ENCODE measurements at places on chromosomes 1 and 21. TPM values are rescaled to one million over a fixed set of nuclear protein-coding genes. Genes with fewer than 3 reads are reported as not detected.

GRCh38 chr1:83970114-83970513 lies 28.8 kb downstream of the TTLL7 start:
- H3K4me3 ChIP-seq, result no peak overlapping the region
- H3K27ac ChIP-seq, result no peak overlapping the region
- H3K36me3 ChIP-seq, result no peaks in the 10 kb centered on the region
- H3K4me1 ChIP-seq, result no peaks in the 10 kb centered on the region

Gene SZRD1
- 177 TPM for total RNA-seq

Gene ASCL5
- 0.29 TPM for total RNA-seq

- H3K27me3 ChIP-seq, result no peaks in the 10 kb centered on the region
- no peaks in the 10 kb centered on the region for H3K36me3 ChIP-seq
- H3K4me3 ChIP-seq, result no peak overlapping the region
- DNase-seq, result no peak
Observed at GRCh38 chr21:44282370-44282769, 3.3 kb upstream of the AIRE start.

- H3K27me3 ChIP-seq, result peaks cover 10% of the 10 kb centered on the region
- H3K4me3 ChIP-seq, result no peak overlapping the region
- no peak for DNase-seq
- H3K4me1 ChIP-seq, result peaks cover 28% of the 10 kb centered on the region
Observed at GRCh38 chr1:67752306-67752705, 67.3 kb downstream of the GADD45A start.

Gene EFNA1
- total RNA-seq, result 0.59 TPM

DNA sequence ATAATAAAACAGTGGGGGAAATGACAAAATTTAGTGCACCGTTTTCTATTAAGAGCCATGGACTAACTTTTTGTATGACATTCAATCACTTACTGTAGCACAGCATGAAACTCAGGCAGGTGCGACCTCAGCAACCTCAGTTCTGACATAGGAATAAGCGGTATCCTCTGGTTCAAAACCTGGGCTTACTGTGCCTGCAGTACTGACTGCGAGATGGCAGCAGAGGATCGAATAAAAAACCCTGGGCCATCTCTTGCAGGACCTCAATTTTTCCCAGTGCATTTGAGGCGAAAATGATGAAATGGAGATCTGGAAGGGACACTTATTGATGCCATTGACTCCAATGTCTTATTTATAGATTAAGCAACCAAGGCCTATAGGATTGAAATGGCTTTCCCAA lies 214.7 kb downstream of the ADGRL2 start:
- no peak for DNase-seq
- H3K4me3 ChIP-seq, result no peak overlapping the region
- no peaks in the 10 kb centered on the region for H3K27me3 ChIP-seq
- H3K27ac ChIP-seq, result no peak overlapping the region
- H3K4me1 ChIP-seq, result no peaks in the 10 kb centered on the region

Gene TRIM67
- total RNA-seq, result not detected

GRCh38 chr1:151346769-151347522 lies at the start of gene RFX5:
Gene RFX5 (minus strand): TSS chr1:151347252. CDS start chr1:151346320, 932 bp downstream.
- H3K27me3 ChIP-seq, result no peaks in the 10 kb centered on the region
- peak within 1 kb of the TSS; percentile 96 for H3K4me3 ChIP-seq
- H3K4me1 ChIP-seq, result peaks cover 30% of the 10 kb centered on the region
- peaks cover 27% of the 10 kb centered on the region for H3K36me3 ChIP-seq
- H3K27ac ChIP-seq, result peak within 1 kb of the TSS; percentile 94

DNA sequence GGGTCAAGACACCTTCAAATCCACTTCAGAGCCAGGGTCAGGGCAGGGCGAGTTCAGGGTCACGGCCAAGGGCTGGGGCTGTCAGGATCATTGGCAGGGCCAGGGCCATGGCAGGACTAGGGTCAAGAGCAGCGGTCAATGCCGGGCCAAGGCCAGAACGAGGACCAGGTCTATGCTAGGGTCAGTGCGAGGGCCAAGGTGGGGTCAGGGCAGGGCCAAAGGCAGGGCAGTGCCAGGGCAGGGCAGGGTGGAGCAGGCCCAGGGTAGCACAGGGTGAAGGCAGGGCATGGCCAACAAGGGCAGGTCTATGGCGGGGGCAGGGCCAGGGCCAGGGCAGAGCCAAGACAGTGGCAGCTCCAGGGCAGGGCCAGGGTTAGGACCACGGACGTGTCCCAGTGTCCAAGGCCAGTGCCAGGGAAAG lies 154.0 kb downstream of the LIPI start:
- no peak overlapping the region for H3K27ac ChIP-seq
- DNase-seq, result no peak
- H3K4me3 ChIP-seq, result no peak overlapping the region
- no peaks in the 10 kb centered on the region for H3K27me3 ChIP-seq
- no peaks in the 10 kb centered on the region for H3K4me1 ChIP-seq
